ENCODE measurements at places on chromosomes 4 and X.

DNA sequence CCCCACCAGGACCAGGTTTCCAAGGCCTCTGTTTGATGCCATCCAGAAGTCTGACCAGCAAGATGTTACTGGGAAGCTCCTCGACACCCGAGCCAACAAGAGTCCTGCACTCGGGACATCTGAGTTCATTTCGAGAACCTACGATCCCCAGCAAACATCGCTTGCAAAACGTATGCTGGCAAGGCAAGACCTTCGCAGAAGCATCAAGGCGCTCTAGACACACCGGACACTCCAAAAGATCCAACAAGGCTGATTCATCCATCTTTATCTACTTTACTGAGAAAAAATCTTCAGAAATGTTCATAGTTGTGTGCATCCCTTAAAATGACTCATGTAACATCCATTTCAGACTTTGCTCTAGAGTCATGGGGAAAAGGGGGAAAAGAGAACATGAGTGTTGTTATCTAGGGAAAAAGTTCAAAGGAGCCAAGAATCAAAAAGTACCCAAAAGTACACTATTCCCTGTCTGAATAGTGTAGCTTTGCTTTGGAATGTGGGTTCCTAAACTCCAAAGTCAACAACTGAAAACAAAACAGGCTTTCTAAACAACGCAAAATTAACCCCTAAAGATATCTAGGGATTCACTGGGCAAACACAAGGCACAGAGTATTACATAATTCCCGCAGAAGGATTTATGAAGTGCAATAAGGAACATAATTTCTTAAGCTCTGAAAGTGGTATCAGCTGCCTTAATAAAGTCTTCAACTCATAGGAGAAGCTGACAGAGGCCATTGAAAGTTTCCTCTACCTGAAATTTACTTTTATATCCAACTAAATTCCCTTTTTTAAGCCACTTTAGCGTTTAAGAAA, 1.6 kb downstream of the SH3RF1 start:
- DNase-seq: no peak

- DNase-seq: peak; percentile 67
These were observed 578 bp downstream of the DCUN1D4 start for GRCh38 chr4:51843309-51844152.

- no peak for DNase-seq
These were observed 5.5 kb upstream of the FGF2 start for GRCh38 chr4:122821092-122821491.

GRCh38 chr4:98932539-98932938, 3.6 kb upstream of the EIF4E start:
- no peak for DNase-seq

- DNase-seq: no peak
These were observed 541.5 kb downstream of the PCDH7 start for GRCh38 chr4:31261632-31262031.

DNA sequence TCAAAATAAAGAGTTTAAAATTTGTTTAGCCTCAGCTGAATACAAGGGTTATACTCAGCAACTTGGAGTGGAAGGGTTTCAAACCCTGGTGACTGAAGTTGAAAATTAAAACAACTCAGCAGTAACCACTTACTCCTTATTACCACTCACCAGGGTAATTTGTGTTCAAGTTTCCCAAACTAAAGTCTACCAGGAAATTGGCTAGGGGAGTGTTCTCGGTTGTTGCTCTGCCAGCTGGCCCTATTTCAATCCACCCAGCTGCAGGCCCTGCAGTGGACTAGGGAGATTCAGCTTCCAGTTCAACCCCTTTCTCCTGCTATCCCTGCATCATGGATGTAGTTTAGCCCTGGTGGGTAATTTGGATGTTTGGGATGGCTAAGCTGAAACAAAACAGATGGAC, 37.8 kb upstream of the EXOC1L start:
- DNase-seq: no peak

DNA sequence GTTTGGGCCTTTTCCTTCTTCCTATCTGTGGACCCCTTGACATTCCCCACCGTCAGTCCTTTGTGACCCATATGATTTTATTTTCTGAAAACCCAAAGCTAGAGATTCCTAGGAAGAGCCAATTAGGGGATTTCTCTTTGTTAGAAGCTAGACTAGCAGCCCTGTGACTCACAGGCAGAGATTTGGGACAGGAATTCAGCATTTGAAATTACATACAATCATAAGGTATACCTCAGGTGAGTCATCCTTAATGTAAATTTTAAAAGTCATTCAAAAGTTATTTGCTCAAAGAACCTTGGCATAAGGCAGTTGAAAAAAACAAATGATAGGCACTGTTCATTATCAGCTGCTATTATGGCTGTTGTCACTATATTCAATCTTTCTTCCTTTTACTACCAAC, 40.6 kb downstream of the USP26 start:
- DNase-seq: no peak

- DNase-seq: no peak
These were observed 34.9 kb downstream of the FTHL17 start for GRCh38 chrX:31036895-31037294.

GRCh38 chr4:81505004-81505598, 33.4 kb upstream of the RASGEF1B start:
- DNase-seq: peak; percentile 72

DNA sequence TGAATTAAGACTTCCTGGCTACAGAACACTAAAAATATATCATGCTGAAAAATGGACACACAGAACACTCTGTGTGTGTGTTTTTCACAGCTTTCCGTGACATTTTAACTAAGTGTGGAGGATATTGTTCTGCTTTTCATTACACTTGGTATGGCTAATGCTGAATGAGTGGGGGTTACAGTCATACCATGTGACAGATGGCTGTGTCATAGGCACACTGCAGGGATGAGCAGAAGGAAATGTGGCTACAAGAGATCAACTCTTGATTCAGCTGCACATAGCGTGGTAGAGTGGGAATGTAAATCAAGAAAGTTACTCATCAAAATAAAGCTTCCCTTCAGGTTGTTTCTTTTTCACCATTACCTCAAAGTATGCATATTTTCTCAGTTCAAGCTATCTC, 669.8 kb downstream of the IQCM start:
- DNase-seq: no peak

GRCh38 chrX:112803060-112803459, 37.6 kb downstream of the AMOT start:
- no peak for DNase-seq

GRCh38 chr4:113645771-113646441, 115.6 kb downstream of the CAMK2D start:
- DNase-seq: no peak

GRCh38 chrX:55119712-55120111, 30.9 kb downstream of the PAGE2 start:
- DNase-seq: no peak

DNA sequence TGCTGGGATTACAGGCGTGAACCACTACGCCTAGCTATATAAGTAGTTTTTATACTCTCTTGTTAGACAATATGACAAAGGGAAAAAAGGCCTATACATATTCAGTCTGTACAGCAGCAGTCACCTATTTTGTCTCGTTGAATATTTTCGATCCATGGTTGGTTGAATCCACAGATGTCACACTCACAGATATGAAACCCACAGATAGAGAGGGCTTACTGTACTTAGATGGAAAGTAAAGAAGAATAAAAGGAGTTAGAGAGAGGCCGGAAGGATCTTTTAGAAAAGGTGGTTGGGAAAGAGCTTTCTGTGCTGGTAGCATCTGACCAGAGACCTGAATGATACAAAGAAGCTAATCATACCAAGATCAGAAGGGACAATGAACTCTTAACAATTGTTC, 38.3 kb upstream of the SPINK2 start:
- no peak for DNase-seq

- no peak for DNase-seq
These were observed 725.4 kb upstream of the INTU start for GRCh38 chr4:126907389-126907788.

GRCh38 chr4:47736146-47736545, 101.7 kb downstream of the CORIN start:
- no peak for DNase-seq

DNA sequence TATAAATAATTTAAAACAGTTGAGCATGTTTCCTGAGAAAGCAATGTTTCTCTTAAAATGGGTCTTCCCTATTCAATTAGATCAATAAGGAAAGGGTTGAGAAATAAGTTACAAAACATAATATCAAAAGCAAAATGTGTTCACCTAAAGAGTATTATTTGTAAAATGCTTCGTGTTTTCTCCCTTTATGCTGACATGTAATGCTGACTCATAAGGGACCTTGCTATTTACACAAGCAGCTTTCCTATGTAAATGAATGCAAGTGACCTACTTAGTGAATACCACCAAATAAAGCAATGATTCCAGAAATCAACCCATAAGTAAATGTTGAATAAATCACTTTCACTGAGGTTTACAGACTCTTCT, 91.5 kb downstream of the ELOVL6 start:
- DNase-seq: no peak

DNA sequence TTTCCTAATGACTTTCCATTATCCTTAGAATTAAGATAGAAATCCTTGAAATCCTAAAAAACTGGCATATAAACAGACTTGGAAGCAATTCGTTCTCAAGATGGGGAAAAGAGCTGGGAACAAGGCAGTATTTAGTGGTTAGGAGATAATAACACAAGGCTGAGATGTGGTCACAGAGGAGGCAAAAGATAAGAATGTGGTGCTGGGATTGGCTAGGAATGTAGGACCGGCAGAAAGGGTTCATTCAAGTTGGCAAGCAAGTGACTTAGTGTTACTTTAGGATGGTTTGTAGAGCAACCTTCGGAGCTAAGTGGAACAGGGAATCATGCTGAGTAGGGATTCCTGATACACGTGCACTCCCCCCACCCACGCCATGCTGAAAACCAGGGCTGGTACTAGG, 121.9 kb upstream of the RPS6KA3 start:
- DNase-seq: no peak

DNA sequence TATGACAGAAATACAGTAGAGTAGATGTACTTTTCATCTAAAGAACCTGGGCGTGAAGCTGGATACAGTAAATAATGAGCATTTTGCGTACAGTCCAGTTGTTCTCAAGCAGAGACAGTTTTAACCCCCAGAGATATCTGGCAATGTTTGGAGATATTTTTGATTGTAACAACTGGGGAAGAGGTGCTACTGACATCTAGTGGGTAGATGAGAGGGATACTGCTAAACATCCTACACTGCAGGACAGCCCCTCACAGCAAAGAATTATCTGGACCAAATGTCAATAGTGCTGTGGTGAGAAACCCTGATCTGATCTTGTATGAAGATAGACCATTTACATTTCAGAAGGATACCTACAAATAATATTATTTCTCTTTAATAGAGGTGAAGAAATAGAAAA, 200.2 kb upstream of the FAM47A start:
- DNase-seq: no peak

DNA sequence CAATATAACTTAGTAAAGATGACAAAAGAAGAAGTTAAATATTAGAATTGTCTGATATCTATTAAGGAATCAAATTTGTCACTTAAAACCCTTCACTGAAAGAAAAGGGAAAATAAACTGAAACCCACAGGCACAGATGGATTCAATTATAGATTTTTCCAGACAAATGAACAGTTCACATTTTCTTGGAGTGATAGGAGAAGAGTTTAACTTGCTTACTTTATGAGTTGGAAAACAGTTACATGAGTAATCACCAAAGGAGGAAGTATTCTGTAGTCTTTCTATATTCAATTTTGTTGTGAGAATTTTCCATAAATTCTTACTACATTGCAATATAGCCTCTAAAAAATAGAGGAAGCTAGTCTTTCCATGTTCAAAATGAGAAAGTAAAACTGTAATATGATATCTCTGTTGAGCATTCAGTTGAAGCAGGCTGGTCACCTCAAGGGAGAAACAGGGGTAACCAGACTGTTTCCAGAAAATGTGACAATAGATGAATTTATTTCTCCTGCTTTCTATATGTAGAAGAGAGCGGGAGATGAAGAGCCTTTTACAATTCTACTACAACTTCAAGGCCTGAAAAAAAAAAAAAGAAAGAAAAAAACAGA, 330.3 kb upstream of the EPHA5 start:
- no peak for DNase-seq

DNA sequence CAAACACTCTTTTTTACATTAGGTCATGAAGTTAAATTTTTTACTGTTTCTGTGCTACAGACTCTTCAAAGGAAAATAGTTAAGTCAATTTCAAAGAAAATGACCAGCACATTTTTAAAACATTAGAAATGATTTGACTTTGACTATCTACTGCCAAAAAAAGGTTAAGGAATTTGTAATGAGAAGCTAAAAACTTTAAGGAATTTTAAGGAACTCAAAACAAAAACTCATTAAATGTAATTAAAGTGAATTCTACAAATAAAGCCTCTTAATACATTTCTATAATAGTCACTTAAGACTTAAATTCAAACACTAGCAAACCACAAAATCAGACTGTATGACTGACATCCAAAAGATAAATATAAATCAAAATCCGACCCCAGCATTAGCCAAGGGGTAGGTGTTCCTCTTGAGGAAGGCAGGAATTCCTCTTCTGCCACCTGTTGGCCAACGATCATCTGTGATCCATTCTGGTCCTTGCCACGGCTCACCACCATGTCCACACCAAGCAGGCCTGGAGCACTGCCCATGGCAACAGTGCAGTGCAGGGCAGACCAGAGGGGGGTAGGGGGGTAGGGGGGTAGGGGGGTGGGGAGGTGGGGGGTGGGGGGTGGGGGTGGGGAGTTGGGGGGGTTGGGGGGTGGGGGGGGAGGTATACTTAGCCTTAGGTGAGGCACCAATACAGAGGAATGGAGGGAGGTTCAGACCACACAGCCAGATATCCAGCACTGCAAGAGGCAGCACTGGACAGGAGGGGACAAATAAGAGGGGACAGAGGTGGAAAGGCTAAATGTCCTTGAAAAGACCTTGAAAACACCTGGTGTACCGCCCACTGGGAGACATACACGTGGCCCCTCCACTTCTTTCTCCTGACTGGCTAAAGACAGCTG, 287.4 kb downstream of the CHIC1 start:
- DNase-seq: no peak

- DNase-seq: peak; percentile 91
These were observed 12.3 kb upstream of the TMEM156 start for GRCh38 chr4:39044364-39044955.

DNA sequence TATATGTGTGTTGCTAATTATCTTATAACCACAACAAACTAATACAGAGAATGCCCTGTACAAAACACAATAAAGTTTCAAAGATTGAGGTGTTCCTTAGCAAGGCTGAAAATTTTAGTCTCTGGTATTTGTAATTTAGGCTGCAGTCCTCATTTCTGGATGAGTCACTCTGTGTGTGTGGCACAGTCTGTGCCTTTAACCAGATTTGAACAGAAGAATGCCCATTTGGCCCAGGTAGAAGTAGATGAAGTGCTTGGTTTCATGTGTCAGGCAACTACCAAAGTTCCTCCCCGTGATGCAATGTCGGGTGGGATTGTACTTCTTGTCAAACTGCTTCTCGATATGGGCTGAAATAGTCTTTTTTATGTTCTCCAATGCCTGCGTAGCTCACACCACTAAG, 91.6 kb upstream of the H2AZ1 start:
- DNase-seq: no peak

GRCh38 chr4:145486603-145487002, 5.0 kb downstream of the SMAD1 start:
- no peak for DNase-seq

- no peak for DNase-seq
These were observed 322.7 kb upstream of the HAND2 start for GRCh38 chr4:173852775-173853174.

GRCh38 chr4:179836179-179837075, 2394.2 kb upstream of the AGA start:
- DNase-seq: no peak

- DNase-seq: peak; percentile 33
These were observed 23.7 kb downstream of the DOK7 start for GRCh38 chr4:3486541-3487540.

GRCh38 chr4:52861879-52862616, at the start of gene RASL11B:
Gene RASL11B, plus strand, starts transcription at chr4:52862317. Its CDS starts 191 bp downstream, at chr4:52862508.
- peak; percentile 85 for DNase-seq

GRCh38 chrX:18461431-18461830, 36.0 kb downstream of the CDKL5 start:
- DNase-seq: no peak
